AG20443 (cell line): ENCODE measurements at places on chromosomes 11 and 22.

- no peak for DNase-seq
Observed at GRCh38 chr11:46114378-46114777, 6.9 kb downstream of the PHF21A start.

- DNase-seq, result no peak
Observed at GRCh38 chr11:122681070-122681469, 25.5 kb downstream of the UBASH3B start.

DNA sequence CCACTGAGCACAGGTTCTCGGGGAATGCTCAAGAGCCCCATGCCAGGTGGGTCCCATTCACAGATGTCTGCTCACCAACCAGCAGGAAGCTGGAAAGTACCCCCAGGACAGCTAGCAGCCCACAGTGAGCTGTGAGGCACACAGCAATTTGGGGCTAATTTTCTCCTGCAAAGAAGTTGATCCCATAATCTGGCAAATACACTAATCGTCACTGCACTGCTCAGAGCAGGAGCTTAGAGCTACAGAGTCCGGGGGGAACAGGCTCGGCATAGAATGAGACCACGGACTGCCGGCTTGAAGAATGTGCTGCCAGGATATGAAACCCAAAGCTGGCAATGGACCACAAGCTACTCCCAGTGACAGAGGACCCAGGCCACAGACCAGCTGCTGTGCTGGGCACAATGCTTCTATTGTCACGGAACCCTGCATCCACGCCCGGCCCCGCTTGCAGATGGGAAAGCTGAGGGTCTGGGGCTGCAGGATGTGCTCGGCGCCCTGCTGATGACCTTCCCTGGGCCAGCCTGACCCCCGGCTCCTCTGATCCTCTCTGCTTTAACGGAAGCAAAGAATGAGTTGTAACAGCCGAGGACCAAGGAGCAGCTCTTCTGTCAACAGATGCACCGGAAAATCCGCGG, 239.7 kb downstream of the CTTN start:
- DNase-seq, result no peak

GRCh38 chr22:32829451-32829851, 27.9 kb downstream of the TIMP3 start:
- DNase-seq, result no peak

- DNase-seq, result peak; percentile 96
Observed at GRCh38 chr22:44309137-44309536, 3.6 kb downstream of the SHISAL1 start.

DNA sequence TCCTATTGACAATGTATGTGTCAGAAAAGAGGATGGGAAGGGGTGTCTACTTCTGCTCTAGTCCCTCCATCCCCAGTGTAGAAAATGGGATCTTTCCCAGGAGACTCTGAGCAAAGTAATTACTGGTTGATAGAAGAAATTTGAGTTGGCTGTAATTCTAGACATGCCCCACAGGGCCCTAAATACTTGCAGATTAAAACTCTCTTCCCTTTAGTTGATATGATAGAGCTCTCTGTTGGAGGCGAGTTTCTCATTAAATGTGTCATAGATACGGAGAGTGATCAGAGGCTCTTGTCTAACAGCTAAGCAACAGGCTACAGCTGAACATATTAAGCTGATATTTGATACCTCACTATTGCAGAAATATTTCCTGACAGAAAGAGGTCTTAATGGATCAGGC, 32.9 kb downstream of the OR52E1 start:
- DNase-seq, result no peak

- DNase-seq, result no peak
Observed at GRCh38 chr11:83047515-83048225, 24.0 kb downstream of the RAB30 start.

DNA sequence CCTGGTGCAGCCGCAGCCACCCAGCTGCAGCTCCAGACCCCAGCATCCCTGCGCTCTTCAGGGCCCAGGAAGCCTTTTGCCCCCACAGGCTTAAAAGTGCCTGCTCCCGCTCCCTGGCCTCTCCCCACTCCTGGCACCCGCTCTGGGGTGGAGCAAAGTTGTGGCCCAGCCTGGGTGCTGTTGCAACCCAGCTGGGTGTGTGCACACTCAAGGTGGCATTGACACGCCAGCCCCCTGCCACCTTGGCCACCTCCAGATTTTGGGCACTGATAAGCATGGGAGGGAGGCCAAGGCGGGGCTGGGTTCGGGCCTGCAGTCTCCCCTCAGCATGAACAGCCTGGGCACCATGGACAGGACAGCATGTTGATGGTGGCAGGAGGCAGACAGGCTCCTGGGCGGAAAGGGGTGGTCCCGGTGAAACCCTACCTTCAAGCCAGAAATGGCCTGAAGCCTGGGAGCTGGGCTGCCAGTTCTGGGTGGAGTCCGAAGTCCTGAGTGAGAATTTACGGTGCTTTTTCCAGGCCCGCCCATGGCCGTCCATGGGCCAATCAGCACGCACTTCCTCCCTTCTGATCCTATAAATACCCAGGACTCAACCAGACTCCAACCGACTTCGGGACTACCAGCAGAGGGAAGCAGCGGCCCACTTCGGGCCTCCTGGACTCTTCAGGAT, 23.6 kb upstream of the RNASEH2C start:
- peak; percentile 67 for DNase-seq

DNA sequence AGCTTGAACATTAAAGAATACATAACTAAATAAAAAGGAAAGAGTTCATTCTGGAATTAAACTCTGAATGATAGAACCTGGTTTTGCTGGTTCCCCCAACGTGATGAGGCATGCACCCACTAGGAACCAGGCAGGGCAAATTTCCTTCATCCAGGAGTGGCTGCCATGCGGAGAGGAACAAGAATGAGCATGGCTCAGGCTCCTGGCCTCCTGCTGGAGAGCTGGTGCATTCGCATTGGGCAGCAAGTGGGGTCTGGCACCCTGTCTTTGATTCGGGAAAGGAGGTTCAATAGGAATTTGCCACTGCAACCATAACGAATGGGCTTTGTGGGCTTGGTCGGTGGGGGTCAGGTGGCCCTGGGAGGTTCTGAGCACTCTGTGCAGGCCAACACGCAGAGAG, 169.8 kb upstream of the TENM4 start:
- DNase-seq, result no peak

- peak; percentile 53 for DNase-seq
Observed at GRCh38 chr11:43504316-43504950, 145.7 kb downstream of the TTC17 start.

DNA sequence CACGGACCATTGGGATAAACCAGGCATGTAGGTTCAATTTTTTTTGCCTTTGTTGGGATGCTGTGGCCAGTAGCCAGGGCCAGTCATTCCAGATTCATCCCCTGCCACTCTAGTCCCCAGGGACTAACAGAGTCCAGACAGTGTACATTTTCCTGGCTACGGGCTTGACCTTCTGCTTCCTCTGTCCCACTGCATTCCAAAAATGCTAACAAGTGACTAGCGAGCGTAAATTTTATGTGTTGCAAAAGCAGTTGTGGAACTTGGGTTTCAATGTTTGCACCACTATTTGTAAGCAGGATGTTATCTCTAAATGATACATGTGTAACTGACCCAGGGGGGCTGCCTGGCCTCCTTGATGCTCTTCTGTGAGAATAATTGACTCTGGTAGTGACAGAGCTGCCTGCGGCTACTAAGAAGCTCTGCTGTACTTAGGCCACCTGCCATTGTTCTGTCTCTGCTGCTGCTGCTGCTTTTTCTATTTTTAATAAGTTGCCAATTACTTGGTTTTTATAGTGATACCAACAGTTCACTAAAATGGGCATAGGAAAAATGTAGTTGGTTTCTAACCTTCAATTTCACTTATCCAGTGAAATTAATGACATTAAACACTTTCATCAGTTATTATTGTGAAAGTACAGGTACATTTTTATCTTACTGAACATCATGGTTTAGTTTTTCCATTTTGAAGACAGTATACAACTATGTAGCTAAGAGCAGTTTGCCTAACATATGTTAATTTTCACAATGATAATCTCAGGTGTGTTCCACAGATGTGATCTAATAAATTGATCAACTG, 26.8 kb downstream of the TNRC6B start:
- DNase-seq, result peak; percentile 86

DNA sequence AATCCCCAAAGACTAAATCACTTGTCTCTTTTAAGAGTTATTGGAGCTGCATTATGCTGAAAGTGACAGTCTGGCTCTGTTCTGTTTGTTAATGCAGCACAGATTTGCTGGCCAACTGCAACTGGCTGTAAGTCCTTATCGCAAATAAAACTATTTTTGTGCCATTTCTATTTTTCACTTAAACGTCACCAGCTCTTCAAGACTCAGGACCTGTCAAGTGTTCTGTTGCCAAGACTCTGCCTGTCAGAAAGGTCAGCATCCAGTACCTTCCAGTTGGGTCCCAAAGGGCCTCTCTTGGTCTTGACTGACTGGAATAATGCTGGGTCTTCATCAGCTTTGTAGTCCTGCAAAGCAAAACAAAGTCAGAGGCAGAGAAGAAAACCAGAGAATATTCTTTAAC, 45.6 kb downstream of the PITPNB start:
- no peak for DNase-seq

GRCh38 chr11:27040302-27041115, at the start of gene BBOX1:
TSS of gene BBOX1 (plus strand) at chr11:27040815. CDS start at chr11:27055431, 14,616 bp downstream.
- DNase-seq, result no peak

DNA sequence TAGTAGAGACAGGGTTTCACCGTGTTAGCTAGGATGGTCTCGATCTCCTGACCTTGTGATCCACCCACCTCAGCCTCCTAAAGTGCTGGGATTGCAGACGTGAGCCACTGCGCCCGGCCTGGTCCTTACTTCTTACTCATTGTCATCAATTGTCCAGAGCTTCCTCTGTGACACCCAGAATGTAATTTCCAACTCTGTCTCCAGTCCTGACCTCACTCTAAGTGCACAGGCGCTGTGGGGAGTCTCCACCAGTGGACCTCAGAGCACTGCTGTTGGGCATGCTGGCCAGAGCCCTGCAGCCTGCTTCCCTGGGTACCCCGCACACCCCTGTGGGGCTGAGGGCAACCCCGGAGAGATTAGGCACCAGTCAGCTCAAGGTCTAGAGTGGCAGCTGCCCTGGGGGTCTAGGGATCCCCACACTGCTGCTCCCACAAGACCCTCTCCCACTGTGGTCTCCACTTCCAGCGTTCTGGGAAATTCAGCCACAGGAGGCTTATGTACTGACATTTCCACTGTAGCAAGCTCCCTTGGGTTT, 1140.3 kb downstream of the TBC1D22A start:
- no peak for DNase-seq
